ENCODE measurements at places on chromosomes 2 and 18.

DNA sequence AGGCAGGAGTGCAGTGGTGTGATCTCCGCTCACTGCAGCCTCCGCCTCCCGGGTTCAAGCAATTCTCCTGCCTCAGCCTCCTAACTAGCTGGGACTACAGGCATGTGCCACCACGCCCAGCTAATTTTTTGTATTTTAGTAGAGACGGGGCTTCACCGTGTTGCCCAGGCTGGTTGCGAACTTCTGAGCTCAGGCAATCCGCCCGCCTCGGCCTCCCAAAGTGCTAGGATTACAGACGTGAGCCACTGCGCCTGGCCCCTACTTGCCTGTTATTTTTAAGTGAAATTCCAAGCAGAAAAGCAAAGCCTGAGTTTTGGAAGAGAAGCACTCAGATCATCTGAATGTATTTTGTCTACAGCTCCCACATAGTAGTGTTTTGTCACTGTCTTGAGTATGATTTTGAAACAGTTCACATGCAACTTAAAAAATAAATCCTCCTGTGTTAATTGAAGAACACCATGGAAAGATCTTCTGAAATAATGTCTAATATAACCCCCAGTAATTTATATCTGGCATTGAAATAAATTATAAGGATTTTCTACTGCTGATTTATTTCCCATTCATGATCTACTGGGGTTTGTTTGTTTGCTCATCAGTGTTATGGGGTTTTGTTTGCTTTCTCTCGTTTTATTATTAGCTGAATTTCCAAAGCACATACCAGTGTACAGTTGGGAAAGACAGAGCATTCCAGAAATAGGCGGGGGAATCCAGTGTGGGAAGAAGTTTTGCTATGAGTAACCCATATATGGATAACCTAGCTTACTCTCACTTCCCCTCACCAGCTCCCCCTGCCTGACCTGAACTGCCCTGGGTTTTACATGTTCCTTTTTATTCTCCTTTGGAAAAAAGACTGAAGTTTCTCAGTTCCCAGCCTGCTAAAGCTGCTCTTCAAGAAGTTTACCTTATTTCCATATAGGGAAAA lies 80.1 kb upstream of the MAP3K20 start:
- DNase-seq: peak; percentile 57

DNA sequence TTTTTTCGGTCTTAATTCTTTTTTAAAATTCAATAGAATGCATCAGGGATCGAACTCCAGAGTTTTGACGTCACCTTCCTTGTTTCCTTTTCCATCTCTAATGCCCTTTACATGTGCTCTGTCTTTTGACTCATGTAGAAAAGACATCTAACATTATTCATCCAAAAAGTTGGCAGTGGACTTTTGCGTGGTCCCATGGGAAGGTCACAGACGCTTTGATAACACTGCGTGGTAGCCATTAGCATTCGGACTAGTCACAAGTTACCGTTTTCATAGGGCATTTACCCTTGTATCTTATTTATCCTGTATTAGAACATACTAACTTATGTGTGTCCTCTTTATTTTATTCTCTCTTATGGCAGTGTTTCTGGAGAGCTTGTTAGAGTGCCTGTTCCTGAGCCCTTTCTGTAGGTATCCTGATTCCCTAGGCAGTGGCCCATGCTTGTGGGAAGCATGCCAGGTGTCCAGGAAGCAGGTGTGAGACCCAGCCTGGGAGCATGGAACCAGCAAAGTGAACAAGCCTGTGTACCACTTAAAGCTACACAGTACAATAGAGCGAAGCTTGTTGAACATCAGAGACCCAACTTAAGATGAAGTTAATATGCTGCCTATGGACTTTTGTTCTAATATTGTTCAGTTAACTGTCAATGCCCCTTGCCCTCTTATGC lies 73.6 kb upstream of the RBM44 start:
- DNase-seq: no peak

- peak; percentile 50 for DNase-seq
These were observed 157.5 kb upstream of the SESTD1 start for GRCh38 chr2:179422037-179422643.

DNA sequence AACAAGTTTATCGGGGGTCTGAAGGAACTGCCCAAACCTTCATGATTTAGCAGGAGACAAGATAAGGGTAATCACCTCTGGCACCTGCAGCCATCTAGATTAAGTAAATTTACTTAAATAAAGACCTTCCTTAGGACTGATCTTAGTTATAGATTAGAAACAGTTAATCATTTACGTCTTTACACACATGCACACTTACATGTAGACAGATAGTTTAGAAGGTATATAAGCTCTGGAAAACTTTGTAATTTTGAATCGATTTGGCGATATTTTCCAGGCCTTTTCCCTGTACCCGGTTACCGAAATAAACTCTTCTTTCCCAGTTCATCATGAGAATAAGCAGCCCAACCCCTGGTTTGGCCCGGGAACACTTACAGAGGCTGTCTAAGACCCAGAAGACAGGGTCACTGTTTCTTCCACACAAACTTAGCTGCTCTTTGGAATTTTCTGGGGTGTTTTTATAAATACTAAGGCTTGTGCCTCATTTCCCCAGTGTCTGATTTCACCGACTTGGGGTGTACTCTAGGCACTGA lies 560 bp upstream of the SKA1 start:
- DNase-seq: no peak

- DNase-seq: no peak
These were observed 45.5 kb upstream of the LDAH start for GRCh38 chr2:20868377-20868776.

DNA sequence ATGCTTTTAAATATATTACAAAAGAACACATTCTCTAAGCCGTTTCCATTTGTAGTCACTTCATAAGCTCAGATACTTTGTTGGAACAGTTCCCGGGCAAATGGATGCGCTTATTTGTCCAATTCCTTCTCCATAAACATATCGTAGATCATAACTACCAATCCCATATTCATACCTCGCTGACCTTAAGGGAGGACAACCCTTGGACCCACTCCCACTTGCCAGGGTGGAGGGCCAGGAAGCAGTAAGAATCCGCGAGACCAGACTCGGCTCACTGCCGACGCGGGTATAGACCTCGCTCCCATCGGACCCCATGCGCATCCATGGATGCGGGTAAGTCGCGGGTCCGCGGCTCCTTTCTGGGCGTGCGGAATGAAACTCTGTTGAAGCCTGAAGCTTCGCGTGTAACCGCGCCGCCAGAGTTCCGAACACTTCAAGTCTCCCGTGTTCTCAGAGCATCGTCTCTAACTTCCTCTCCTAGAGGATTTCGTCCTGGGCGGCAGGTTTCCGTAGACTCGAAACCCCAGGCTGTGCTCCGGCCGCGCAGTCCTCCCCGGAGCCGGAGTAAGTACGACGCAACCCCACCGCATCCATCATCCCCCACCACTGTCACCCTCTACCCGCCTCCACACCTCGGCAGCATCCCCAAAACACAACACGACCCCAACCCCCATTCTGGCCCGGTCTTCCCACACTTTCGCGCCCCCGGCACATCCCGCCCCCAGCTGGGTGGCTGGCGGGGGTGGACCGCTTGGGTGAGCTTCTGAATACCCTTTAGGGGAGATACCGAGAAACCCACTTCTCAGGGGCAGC lies 1.1 kb downstream of the DSC3 start:
- no peak for DNase-seq

GRCh38 chr2:212953170-212953920 lies 198.1 kb downstream of the IKZF2 start:
- no peak for DNase-seq

DNA sequence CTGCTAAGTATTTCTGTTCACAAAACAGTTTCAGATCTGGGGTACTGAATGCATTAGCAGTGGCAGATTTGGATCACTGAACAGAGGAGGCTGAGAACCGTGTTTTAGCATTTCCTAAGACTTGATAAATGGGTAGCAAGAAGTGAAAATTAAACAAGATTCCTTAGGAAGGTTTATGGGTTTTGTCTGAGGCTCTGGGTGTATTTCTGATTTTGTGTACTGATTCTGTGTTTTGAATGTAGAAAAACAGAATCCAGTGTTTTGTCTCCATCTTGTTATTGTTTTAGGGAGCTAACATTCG lies 1.4 kb downstream of the FAM117B start:
- no peak for DNase-seq

DNA sequence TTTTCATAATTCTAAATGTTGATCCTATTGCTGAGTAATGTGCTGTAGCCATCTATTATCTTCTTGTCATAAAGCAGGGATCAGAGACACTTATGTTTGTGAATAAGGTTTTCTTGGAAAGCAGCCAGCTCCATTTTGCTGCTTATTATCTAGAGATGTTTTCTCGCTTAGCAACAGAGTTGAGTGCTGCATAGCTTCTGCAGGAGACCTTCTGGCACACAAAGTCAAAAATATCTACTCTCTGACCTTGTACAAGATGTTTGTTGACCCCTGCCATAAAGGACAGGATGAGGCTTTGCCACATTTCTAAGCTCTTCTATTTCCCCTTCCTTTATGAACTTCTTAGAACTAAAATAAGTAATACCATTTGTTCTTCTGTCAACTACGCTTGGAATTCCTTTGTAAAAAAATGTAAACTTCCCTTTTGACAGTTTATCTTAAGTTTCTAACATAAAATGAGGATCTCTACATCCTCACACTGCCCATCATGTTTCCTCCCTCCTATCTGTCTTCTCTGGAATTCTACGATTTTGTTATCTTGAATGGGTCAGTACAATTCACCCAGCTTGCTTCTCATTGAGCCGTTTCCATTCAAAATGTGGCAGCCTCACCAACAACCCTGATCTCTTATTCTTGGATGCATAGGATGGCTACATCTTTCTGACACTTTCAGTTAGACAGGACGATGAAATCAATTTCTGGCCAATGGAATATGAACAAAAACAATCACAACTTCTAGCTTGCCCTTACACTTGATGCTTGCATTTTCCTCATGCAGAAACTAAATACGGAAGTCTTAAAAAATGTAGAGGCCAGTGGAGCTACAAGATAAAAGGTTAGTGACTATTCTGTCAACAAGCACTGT lies 1377.0 kb downstream of the SUCLG1 start:
- DNase-seq: no peak

DNA sequence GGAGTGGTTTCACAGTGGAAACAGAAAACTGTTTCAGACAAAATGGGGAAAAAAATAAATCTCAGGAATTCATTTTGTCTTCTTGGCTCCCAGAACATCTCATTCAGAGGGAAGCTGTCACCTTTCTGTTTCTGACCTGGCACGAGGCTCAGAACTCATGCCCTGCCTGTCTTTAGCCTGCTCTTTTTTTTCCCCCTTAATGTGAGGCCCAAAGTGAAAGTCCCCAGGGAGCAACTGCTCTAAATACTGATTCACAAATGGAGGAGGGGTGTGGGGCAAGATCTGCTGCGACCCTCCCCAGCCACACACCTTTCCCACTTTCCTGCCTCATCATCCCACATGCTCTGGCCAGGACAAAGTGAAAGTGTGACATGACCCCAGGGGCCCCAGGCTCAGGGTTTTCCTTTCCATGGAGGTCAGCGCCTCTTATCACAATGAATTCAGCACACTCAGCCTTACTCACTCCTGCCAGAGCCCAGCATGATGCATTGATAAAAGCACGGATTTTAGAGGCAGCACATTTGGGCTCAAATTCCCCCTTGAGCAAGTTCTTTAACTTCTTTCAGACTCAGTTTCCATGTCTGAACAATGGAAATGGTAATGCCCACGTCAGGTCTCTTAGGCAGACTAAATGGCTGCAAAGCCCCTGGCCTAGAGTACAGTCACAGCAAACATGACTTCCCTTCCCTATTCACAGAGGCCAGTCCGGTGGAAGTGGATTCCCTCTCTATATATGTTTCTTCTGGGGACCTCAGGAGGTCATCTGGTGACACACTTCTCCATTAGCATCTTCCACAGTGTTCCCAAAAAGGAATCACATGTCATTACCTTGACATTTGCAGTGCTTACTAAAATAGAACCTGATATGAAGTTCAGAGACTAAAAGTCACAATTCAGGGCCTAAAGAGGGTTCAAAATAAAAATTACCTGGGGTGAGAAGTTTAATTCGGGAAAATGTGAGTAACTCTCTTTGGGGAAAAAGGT lies 55.3 kb upstream of the TMEM163 start:
- DNase-seq: no peak

DNA sequence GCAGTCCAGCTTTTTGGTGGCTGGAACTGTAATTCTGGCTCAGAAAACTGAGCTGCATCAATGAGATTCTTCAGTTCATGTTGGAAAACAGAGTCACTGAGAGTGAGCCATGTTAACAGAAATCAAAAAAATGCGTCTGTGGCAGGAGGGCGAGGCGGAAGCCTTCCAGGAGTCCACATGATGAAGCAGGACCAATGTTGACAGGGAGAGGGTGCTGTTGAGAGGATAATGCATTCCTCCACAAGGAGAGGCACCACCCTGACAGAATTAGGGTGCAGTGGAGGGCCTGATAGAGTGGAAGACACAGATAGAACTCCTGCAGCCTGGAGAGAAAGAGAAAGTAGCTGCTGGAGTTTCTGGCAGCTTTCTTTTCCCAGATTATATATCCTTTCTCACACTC lies 111.5 kb downstream of the MGAT5 start:
- no peak for DNase-seq

- DNase-seq: no peak
These were observed 55.6 kb downstream of the ANKRD44 start for GRCh38 chr2:197254776-197255530.

DNA sequence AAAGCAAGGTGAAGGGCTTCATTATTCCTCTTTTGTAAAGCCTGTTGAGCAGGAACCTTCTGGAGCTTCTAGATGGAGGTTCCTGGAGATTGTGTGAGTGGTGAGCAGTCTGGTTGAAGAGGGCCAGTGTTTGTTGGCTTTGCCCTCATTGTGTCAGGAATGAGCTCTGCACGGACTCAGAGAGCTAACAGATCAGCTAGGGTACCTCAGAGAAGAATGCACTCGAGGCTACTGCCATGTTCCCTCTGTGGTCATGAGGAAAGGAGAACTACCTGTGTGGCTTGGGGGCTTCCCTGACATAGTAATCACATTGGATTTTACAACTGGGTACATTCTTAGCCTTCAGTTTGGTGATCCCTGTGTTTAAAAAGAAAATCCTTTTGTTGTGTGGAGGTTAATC lies 46.6 kb downstream of the SPTBN1 start:
- no peak for DNase-seq

GRCh38 chr2:54348646-54349045 lies 92.6 kb upstream of the TSPYL6 start:
- DNase-seq: no peak

GRCh38 chr2:24253303-24253919 lies 78.6 kb downstream of the FAM228A start:
- no peak for DNase-seq

DNA sequence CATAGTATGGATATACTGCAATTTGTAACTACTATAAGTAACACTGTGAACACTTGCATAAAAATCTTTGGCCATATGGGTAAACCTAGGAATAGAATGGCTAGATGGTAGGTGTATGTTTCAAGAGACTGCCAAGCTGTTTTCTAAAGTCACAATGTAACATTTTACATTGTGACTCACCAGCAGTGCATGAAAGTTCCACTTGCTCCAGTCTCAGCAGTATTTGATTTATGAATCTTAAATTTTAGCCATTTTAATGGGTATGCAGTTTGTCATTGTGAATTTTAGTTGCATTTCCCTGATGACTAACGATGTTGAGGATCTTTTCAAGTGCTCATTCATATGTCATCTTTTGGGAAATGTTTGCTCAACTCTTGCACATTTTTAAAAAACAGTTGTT lies 86.1 kb downstream of the FARSB start:
- DNase-seq: no peak

GRCh38 chr18:36427831-36428230 lies 130.3 kb downstream of the FHOD3 start:
- DNase-seq: no peak

All from NCI-H526 treated with DMSO at 0.1 percent for 48 hours (cell line).